Heart left ventricle (tissue), 16 donors: ENCODE measurements at places on chromosomes 2 and 18. TPM values are rescaled to one million over a fixed set of nuclear protein-coding genes. Genes with fewer than 3 reads are reported as not detected.

DNA sequence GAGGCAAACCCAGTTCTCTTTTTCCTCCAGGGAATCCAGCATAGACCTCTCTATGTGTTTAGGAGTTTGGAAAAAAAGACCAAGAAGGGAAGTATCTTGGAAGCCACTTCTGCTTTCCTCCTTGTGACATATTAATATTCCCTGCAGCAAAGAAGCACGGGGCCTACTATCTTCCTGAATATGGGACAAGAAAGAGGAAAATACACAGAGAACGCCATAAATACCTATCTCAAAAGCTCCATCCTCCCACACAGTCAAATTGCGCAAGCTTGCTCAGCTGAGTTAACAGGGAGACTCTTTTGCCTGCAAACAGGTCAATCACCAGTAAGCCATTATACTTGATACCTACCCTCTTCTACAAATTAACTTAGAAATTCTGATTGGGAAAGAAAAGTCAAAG, 16.7 kb upstream of the RAPH1 start:
- no peaks in the 10 kb centered on the region for H3K36me3 ChIP-seq
- no peaks in the 10 kb centered on the region for H3K27me3 ChIP-seq
- H3K4me3 ChIP-seq: no peak overlapping the region
- no peak overlapping the region for H3K27ac ChIP-seq
- no peaks in the 10 kb centered on the region for H3K4me1 ChIP-seq

- H3K36me3 ChIP-seq: no peaks in the 10 kb centered on the region
- H3K27me3 ChIP-seq: no peaks in the 10 kb centered on the region
- DNase-seq: no peak
- peaks cover 10% of the 10 kb centered on the region for H3K4me1 ChIP-seq
These were observed 45.8 kb downstream of the PTPN2 start for GRCh38 chr18:12838178-12838634.

GRCh38 chr2:86677816-86678215, 42.3 kb upstream of the RMND5A start:
- no peaks in the 10 kb centered on the region for H3K36me3 ChIP-seq
- no peak overlapping the region for H3K4me3 ChIP-seq
- H3K27ac ChIP-seq: no peak overlapping the region
- DNase-seq: no peak
- H3K27me3 ChIP-seq: no peaks in the 10 kb centered on the region
- H3K4me1 ChIP-seq: peaks cover 16% of the 10 kb centered on the region

DNA sequence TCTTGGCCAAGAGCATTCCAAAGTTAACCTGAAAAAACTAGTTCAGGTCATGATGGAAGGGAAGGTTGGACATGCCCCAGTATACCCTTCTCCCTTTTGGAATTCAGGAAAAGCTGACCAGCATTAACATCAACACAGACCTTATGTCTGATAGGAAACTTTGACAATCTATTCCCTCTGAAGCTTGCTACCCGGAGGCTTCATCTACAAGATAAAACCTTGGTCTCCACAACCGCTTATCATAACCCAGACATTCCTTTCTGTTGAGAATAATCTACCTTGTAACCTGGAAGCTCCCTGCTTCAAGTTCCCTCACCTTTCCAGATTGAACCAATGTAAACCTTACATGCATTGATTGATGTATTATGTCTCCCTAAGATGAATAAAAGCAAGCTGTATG, 24.7 kb upstream of the IL37 start:
- H3K4me1 ChIP-seq: no peaks in the 10 kb centered on the region
- H3K27me3 ChIP-seq: no peaks in the 10 kb centered on the region
- DNase-seq: no peak
- H3K36me3 ChIP-seq: no peaks in the 10 kb centered on the region
- no peak overlapping the region for H3K4me3 ChIP-seq
- H3K27ac ChIP-seq: no peak overlapping the region

- H3K27ac ChIP-seq: peak within 1 kb of the TSS; percentile 36
- H3K36me3 ChIP-seq: no peaks in the 10 kb centered on the region
- H3K4me3 ChIP-seq: peak within 1 kb of the TSS; percentile 80
- peak; percentile 73 for DNase-seq
- peaks cover 53% of the 10 kb centered on the region for H3K4me1 ChIP-seq
- H3K27me3 ChIP-seq: no peaks in the 10 kb centered on the region
These were observed at the start of gene DPP4 for GRCh38 chr2:162073888-162074631. DPP4 (minus strand) TSS chr2:162074215; CDS start chr2:162073981, 234 bp downstream.

- no peak overlapping the region for H3K27ac ChIP-seq
- H3K4me3 ChIP-seq: no peak overlapping the region
- no peaks in the 10 kb centered on the region for H3K27me3 ChIP-seq
- DNase-seq: no peak
- no peaks in the 10 kb centered on the region for H3K36me3 ChIP-seq
These were observed 958.5 kb downstream of the CNTNAP5 start for GRCh38 chr2:124983595-124983994.

The RBFA gene
- total RNA-seq: 15.9 TPM

The CLEC4F gene
- 0.22 TPM for total RNA-seq

DNA sequence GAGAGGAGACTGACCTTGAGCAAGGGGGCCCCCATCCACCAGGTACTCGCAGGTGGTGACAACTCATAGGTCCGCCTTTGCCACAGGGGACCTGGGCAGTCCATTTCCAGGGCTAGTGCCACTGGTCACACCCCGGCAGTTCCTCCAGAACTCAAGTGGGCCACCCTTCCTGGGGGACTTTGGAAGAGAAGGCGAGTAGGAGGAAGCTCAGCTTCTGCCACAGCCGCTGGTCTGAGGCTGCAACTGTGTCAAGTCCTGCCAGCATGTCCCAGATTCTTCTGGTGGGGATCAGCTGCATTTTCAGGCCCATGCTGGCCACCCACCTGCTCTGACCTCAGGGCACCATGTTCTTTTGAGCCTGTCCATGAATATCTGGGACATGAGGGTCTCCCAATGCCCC, 423.9 kb upstream of the MYT1L start:
- no peaks in the 10 kb centered on the region for H3K4me1 ChIP-seq
- DNase-seq: no peak
- no peak overlapping the region for H3K4me3 ChIP-seq
- no peaks in the 10 kb centered on the region for H3K27me3 ChIP-seq

DNA sequence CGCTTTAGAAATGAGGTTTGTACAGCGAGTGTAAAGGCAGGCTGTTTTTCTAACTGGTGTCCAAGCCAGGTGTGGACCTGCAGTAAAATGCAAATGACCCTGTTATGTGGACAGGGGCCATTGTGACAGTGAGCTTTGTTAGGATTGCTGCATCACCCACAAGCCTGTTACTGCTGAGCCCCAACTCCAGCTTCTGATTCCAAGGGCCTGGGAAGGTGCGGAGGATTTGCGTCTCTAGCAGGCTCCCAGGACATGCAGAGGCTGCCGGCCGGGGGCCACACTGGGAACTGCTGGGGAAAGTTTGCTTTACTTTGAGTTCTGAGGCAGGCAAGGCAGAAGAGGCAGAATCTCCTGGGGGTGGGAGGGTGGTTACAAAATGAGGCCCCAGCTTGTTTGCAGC, 164.1 kb downstream of the GLI2 start:
- no peak for DNase-seq
- H3K36me3 ChIP-seq: no peaks in the 10 kb centered on the region
- no peaks in the 10 kb centered on the region for H3K27me3 ChIP-seq
- no peaks in the 10 kb centered on the region for H3K4me1 ChIP-seq
- no peak overlapping the region for H3K4me3 ChIP-seq

- H3K27ac ChIP-seq: no peak overlapping the region
- DNase-seq: no peak
- H3K27me3 ChIP-seq: no peaks in the 10 kb centered on the region
- no peaks in the 10 kb centered on the region for H3K36me3 ChIP-seq
- no peak overlapping the region for H3K4me3 ChIP-seq
These were observed 503.7 kb downstream of the ADCYAP1 start for GRCh38 chr18:1408376-1408775.

DNA sequence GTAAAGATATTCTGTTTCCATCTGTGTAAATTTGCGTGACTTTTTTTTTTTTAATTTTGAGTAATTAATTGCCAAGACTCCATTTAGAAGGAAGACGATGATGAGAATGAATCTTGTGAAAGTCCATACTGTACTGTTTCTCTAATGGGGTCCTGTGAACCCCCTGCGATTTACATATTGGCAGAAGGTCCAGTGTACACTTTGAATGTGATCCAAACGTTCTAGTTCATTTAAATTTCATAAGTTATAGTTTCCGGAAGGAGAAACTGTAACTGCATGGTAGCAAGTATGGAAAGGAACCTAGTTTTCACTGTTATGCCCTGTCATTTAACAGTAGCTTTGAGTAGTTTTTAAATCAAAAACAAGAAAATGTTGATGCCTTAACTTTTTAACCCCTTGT, 166.7 kb downstream of the FMNL2 start:
- no peak overlapping the region for H3K4me3 ChIP-seq
- H3K36me3 ChIP-seq: no peaks in the 10 kb centered on the region
- H3K27me3 ChIP-seq: no peaks in the 10 kb centered on the region
- H3K27ac ChIP-seq: no peak overlapping the region
- DNase-seq: no peak

DNA sequence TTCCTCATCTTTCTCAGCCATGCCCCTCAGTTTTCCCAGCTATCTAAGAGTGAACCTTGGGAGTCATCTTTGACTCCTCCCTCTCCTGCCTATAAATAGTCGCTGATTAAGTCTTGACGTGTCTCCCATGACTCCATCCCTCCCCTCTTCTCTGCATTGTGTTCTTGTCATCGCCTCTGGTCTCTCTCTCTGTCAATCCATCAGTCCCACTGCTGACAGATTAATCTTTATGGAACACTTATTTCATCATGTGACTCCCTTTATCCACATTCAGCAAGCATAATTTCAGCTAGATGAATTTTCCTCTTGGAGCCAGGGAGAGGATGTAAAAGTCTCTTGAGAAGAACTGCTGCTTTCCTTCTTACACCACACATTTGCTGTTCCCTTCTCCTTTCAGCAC, 9.4 kb downstream of the ADAM23 start:
- no peaks in the 10 kb centered on the region for H3K36me3 ChIP-seq
- DNase-seq: peak; percentile 51
- no peaks in the 10 kb centered on the region for H3K4me1 ChIP-seq
- H3K4me3 ChIP-seq: no peak overlapping the region

GRCh38 chr2:110747522-110748488, 15.4 kb downstream of the ACOXL start:
- H3K36me3 ChIP-seq: no peaks in the 10 kb centered on the region
- H3K27me3 ChIP-seq: peaks cover under 1% of the 10 kb centered on the region
- H3K4me1 ChIP-seq: no peaks in the 10 kb centered on the region
- H3K4me3 ChIP-seq: no peak overlapping the region
- no peak for DNase-seq

- peak overlapping the region; percentile 65 for H3K4me3 ChIP-seq
- H3K27me3 ChIP-seq: no peaks in the 10 kb centered on the region
- H3K27ac ChIP-seq: peak overlapping the region; percentile 32
These were observed 435 bp downstream of the ADCY3 start for GRCh38 chr2:24919506-24920097.
